Mesenteric fat pad (tissue), 1 donor: ENCODE measurements at places on chromosomes 4 and X.

- no peak for DNase-seq
These were observed 66.6 kb upstream of the HS3ST1 start for GRCh38 chr4:11495291-11495690.

DNA sequence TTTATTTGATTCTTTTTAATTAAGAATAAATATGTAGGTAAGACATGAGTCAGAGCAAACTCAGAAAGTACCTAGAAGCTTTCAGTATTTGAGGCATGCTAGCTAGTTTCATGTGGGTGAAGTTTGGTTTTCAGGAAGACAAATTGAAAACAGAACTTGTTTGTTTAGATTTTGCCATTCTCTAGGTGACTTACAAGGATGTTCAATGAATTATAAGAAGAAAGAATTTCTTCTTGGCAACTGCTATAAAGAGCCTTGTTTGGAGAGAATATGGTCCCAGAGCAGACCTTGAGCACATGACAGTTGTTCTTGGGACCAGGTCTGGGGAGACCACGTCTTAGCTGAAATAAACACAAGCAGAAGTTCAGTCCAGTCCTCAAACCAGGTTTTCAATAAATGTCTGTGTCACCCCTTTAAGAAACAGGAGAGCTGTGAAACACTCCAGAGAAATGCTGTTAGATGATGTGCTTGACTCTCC, 38.0 kb upstream of the IL21 start:
- no peak for DNase-seq

- no peak for DNase-seq
These were observed 60.8 kb upstream of the DHX15 start for GRCh38 chr4:24644983-24645764.

GRCh38 chr4:19547463-19547862, 704.2 kb upstream of the SLIT2 start:
- DNase-seq = no peak

DNA sequence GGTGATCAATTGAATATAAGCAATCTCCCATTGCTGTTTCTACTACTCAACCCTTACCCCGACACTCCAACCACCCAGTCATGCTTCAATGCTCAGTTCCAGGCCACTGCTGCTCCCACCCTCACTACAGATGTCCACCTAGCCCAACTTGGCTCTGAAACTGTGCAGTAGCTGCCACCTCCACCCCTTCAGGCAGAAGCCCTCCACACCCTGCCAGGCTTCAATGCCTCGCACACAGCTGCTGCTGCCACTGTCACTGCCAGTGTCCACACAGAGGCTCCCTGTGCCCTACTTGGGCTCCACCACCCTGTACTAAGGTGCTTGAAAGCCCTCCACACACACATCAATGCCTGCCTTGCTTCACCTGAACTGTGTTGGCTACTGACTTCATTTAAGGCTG, 34.6 kb downstream of the LAMTOR3 start:
- DNase-seq = no peak

GRCh38 chr4:82358847-82359246, 14.9 kb downstream of the HNRNPD start:
- DNase-seq = no peak

DNA sequence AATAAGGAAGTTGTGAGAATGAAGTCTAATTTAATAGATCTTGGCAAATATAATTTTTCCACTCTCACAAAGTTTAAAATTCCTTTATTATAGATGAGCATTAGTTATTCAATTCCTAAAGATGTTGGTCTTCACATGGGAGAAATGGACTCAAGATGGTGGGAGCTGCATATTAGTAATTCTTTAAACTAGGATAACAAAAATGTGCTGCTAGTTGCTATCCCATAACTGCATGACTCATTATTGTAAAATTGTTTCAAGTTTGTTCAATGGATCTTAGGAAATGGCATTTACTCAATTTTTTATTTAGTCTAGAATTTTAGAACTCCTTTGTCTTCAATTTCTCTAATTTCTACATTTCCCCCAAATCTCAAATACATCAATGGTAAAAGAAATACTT, 155.8 kb downstream of the ATP10D start:
- DNase-seq = no peak

- no peak for DNase-seq
These were observed 76.7 kb downstream of the CLCN5 start for GRCh38 chrX:49999087-49999486.

- no peak for DNase-seq
These were observed 26.1 kb upstream of the SULT1B1 start for GRCh38 chr4:69786547-69786946.

GRCh38 chr4:7135389-7135746, 57.0 kb upstream of the SORCS2 start:
- DNase-seq = no peak

GRCh38 chrX:9055354-9055753, 21.4 kb upstream of the FAM9B start:
- no peak for DNase-seq

- no peak for DNase-seq
These were observed 207.5 kb downstream of the ANK2 start for GRCh38 chr4:113256946-113257345.

DNA sequence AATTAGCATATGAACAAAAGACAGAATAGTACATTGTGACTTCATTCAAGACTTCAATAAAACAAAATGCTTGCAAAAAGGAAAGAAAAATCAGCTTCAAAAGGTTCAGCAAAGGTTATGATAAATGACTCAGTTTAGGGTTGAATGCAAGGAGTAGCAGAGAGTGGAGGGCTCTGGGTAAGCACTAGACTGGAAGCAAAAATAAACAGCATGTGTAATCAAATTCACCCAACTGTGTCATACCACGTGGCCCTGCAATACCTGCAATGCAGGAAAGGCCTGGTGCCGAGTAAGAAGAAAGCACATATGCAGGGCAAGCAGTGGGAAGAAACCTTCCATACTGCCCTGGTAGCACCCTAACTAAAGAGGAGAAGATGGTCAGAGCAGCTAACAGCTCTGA, 88.7 kb downstream of the ATP11C start:
- DNase-seq = no peak

GRCh38 chr4:149988087-149988410, 90.2 kb upstream of the DCLK2 start:
- no peak for DNase-seq

GRCh38 chrX:10833299-10834169, 213.1 kb upstream of the MID1 start:
- no peak for DNase-seq

DNA sequence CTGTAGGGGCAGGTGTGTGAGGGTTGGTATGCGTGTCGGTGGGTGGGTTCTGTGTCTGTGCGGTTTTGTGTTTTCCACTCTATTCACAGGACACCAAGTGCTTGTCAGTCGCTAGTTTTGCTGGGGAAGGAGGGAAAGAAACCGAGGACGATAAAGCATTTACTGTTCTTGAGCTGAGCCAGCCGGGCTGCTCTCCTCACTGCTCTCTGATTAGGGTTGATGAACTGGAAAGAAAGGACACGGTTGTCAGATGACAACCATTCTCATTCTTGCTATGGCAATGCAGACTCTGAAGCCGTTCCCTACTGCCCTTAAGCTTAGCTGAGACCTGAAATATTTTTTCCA, 832 bp downstream of the EGFL6 start:
- no peak for DNase-seq

DNA sequence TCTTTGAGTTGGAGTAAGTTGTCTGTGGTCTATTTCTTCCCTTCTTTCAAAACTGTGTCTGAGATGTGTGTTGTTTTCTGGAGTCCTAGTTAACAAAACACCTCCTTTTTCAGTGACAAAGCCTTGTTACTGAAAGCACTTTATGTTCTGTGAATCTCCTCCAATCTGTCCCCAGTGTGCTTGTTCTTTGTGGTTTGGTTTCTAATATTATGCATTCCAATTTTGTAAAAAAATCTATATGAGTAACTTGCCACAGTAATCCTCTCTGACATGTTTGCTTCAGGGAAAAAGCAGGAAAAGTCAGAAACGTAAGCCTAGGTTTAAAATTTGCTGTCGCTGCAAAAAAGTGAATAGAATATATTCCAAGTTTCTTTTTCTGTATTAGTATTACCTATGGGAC, 12.4 kb downstream of the PRRG1 start:
- DNase-seq = no peak

DNA sequence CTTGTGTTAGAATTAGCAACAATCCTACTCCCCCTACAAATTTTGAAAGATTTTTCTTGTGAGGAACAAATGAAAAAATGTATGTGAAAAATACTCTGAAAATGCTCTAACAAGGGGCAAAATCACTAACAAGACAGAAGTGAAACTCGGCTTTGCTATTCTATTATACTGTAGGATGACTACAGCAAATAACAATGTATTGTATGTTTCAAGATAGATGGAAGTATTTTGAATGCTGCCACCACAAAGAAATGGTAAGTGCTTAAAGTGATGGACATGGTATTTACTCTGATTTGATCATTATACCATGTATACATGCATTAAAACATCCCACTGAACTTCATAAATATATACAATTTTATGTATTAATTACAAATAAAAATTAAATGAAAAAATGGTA, 192.8 kb downstream of the SPOCK3 start:
- DNase-seq = no peak

DNA sequence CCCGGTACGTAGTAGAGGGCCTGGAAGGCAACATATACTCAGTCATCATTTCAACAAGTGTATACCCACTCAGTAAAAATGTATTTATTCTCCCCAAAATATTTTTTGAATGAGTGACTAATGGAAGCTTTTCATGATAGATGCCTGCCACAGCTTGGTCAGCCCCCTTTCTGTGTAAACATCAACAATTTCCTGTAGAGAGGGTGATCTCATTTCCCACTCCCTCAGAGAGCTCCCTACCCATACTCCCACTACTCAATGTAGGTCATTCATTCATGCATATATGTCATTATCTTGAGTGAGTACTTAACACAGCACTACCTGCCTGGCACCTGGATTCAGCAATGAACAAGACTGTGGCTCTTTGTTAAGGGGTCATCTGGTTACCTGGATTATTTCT, 81.9 kb downstream of the STK32B start:
- no peak for DNase-seq

- DNase-seq = no peak
These were observed 6.1 kb downstream of the LAGE3 start for GRCh38 chrX:154472685-154473632.

GRCh38 chr4:26413582-26413981, 76.7 kb downstream of the CCKAR start:
- DNase-seq = no peak

GRCh38 chr4:39291686-39292085, 74.5 kb downstream of the RFC1 start:
- DNase-seq = no peak

- no peak for DNase-seq
These were observed 337.5 kb upstream of the CASK start for GRCh38 chrX:42260854-42261253.

DNA sequence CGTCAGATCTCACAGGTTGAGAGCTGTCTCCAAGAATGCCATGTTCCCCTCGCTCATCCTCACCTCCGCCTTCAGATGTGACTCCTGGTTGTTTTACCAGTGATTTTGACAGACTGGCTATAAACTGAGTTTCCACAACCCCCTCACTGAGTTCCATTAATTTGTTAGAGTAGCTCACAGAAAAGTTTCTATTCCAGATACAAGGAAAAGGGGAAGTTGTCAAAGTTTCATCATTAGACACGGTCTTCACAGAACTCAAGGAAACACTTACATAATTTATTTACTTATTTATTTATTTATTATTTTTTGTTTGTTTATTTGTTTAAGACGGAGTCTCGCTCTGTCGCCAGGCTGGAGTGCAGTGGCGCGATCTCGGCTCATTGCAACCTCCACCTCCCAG, 55.7 kb upstream of the IQSEC2 start:
- DNase-seq = no peak

DNA sequence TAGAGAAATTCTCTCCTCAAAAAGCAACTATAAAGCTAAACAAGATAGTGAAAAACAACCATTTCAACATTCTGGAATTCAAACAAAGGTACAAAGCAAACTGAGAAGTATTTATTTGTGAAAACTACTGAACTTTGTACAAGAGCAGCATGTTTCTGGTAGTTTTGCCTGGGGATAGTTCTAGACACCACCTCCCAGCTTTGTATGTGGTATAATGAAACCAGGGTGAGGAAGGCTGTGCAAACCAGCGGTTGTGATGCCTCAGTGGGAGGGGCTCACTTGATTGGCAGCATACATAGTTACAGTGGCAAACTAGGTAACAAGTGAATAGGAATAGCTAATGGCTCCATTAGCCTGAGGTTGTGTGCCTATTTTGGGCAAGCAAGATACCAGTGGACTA, 18.6 kb upstream of the FRMD7 start:
- DNase-seq = no peak

GRCh38 chrX:104205548-104205947, 39.3 kb downstream of the FAM199X start:
- DNase-seq = no peak

DNA sequence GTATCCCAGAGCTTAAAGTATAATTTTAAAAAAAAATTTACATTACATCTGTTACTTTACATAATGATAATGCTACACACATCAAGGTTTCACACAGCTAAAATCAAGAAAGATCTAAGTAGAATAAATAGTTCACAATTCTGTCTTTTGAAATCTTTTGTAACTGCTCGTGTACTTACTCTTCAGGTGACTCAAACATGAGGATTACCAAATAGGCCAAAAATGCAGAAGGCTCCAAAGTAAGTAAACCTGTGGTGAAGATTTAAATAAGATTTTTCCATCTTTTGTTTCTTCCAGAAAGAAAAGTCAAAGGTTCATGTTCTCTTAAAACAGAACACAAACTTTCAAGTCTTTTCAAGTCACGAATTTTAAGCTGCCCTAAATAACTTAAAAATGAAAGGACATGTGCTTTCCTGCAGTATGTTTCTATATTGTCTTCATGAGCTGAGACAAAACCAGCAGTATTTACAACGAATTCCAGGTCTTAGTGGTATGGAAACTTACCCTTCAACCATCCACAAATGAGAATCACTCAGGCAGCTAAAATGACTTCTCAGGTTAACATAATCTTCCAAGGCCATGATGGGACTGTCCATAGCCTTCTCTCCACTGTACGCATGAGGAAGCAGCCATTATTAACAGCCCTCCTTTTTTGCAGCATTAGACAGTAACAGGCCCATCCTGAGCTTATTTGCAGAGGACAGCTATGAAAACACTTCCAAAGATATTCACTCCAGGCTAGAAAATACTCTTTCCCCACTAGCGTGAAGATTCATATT, 172.8 kb upstream of the EDNRA start:
- no peak for DNase-seq

DNA sequence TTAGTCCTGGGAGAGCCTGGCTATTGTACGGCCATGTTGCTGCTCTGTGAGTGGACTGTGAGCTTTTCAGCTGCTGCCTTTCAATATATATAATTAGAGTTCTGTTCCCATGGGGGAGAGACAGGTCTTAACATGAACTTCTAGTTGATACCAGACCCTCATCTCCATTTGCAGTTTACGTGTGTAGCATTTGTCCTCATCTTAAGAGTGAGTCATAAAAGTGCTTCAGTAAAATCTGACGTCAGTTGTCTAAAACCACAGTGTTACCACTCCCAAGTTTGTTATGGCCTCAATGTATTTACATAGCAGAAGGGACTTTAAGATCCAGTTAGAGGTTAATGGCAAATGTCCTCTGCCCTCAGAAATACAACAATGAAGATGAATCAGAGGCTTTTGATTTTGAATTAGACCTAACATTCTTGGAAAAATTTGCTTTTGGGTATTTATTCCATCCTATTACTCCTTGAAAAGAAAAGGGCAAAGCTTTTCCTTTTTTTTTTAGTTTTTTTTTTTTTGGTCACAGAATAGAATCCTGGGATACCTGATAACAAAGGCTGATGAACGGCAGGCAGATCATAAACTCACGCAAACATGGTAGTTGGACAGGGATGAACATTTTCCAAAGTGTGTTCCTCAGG, 38.6 kb downstream of the PHOX2B start:
- DNase-seq = no peak

- DNase-seq = no peak
These were observed 319.1 kb downstream of the TENM3 start for GRCh38 chr4:182562350-182562749.

GRCh38 chrX:13432414-13433297, 112.8 kb upstream of the ATXN3L start:
- no peak for DNase-seq
